Daoy (cell line): ENCODE measurements at places on chromosomes 7 and 10. TPM values are rescaled to one million over a fixed set of nuclear protein-coding genes. Genes with fewer than 3 reads are reported as not detected.
A peak's percentile ranks its signal among the peaks of the same experiment; 100 is the strongest.

The TMEM196 gene
- not detected in 2 replicates for total RNA-seq

The PALD1 gene
- total RNA-seq, result 0.92 and 1.9 TPM in 2 replicates

The RNF32 gene
- total RNA-seq, result 1.6 and 3.2 TPM in 2 replicates

The CABCOCO1 gene
- 0.57 TPM in 1 of 2 replicates, not detected in the other for total RNA-seq

The CALCR gene
- not detected in 2 replicates for total RNA-seq

The ASZ1 gene
- not detected in 2 replicates for total RNA-seq

The FKBP6 gene
- under 0.01 TPM in 1 of 2 replicates, not detected in the other for total RNA-seq

The SPDYE6 gene
- not detected in 2 replicates for total RNA-seq

The LRCH4 gene
- total RNA-seq, result 32.2 and 41.0 TPM in 2 replicates

The NUDT13 gene
- total RNA-seq, result 1.2 TPM in 1 of 2 replicates, not detected in the other

The PAXIP1 gene
- 10.7 and 12.8 TPM in 2 replicates for total RNA-seq

The ARL4A gene
- 27.2 and 38.5 TPM in 2 replicates for total RNA-seq

GRCh38 chr10:62815381-62816075 is 638 bp downstream of the EGR2 start:
- peak; percentile 12 for DNase-seq

- no peak for DNase-seq
These were observed 23.1 kb downstream of the KCP start for GRCh38 chr7:128887169-128888038.

DNA sequence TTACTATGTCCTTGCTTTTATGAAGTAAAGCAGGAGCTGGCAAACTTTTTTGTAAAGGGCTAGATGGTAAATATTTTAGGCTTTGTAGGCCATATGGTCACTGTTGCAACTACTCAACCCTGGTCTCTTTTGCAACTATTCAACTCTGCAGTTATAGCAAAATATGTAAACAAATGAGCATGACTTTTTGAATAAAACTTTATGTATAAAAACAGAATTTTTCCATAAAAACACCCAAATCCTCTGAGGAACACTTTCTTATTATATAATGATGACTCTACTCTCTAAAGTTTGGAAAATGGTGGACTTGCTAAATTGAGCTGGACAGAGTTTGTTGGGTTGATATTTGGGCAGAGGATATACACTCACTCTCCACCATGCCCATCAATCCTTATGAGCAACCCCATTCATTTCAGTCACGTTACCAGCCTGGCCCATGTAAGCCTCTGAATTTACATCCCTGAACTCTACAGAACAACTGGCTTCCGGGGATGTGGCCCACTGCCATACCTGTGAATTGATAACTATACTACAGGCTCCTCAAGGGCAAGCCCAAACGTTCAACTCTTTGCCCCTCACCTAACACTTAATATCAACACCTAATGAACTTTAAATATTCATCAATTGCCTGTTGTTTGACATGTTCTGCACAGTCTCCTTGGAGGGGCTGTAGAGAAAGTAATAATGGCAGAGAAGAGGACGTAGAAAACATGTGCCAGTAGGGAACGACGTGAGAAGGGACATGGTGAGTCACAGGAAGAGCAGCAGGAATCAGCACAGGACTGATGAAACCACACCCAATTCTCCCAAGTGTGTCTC is 37.6 kb downstream of the SGMS1 start:
- DNase-seq, result peak; percentile 56

DNA sequence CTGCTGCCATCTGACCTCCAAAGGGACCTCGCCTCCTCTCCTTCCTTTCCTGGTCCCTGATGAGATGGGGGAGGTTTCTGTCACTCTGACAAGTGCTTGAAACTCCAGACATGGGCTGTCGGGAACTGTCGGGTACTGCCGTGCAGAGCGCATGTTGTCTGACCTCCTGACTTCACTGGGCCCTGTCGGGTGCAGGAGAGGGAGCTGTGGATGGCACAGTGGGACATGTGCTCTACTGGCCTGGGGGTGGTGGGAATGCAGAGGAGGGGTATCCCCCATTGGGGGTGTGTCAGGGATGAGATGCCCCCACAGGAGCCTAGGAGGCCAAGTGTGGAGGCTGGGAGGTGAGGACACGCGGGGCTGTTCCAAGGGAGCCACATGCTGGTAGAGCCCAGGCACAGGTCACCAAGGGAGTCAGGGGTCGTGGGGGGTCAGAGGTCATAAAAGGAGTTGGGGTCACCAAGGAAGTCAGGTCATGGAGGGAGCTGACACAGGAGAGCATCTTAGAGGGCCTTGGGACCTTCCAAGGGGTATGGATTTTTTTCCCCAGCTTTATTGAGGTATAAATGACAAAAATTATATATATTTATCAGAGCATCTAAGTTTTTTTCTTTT is 30.9 kb downstream of the TMEM120A start:
- no peak for DNase-seq

- DNase-seq, result peak; percentile 13
These were observed 4.9 kb downstream of the COL17A1 start for GRCh38 chr10:104080762-104081161.

- peak; percentile 6 for DNase-seq
These were observed 15.1 kb downstream of the STEAP4 start for GRCh38 chr7:88291398-88292173.

GRCh38 chr7:141585592-141586510 is 34.6 kb downstream of the AGK start:
- peak; percentile 84 for DNase-seq

DNA sequence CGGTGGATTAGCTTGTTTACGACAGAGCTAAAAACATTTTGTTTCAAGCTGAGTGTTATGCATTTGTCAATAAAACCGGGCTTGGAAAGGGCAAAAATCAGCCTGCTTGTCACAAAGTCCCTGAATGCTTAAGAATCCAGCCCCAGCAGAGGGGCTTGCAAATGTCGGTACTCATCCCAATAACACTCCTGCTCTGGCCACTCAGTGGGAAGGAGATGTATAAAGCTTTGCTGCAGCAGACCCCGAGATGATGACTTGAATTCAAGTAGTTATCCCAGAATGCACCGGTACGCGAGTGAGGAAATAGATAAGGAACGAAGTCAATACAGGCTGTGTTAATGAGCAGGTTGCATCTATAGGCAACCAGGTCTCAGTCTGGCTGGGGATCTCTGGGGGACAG is 662.3 kb downstream of the CCSER2 start:
- DNase-seq, result no peak

- DNase-seq, result no peak
These were observed 570.2 kb downstream of the PTPRN2 start for GRCh38 chr7:158017111-158018097.

DNA sequence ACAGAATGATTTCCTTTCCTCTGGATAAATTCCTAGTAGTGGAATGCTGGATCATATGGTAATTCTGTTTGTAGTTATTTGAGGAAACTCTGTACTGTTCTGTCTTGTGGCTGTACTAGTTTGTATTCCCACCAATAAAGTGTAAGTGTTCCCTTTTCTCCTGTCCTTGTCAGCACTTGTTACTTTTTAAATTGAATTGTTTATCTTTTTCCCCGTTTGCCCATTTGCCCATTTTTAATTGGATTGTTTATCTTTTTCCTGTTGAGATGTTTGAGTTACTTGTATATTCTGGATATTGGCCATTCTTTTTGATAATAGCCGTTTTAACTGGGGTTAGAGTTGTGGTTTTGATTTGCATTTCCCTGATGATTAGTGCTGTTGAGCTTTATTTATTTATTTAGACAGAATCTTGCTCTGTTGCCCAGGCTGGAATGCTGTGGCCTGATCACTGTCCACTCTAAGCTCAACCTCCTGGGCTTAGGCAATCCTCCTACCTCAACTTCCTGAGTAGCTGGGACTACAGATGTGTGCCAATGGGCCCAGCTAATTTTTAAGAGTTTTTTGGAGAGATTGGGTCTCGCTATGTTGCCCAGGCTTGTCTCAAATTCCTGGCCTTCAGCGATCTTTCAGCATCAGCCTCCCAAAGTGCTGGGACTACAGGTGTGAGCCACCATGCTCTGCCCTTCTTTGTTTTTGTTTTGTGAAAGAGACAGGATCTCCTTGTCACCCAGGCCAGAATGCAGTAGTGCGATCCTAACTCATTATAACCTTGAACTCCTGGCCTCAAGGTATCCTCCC is 23.0 kb downstream of the BMPR1A start:
- DNase-seq, result no peak
